ENCODE measurements at places on chromosomes 16 and 17. TPM values are rescaled to one million over a fixed set of nuclear protein-coding genes. Genes with fewer than 3 reads are reported as not detected.

GRCh38 chr16:9012848-9013507 lies 49.3 kb upstream of the USP7 start:
- no peak for DNase-seq

- no peak for DNase-seq
Observed at GRCh38 chr16:14368399-14368798, 261.7 kb downstream of the PARN start.

- peak; percentile 10 for DNase-seq
Observed at GRCh38 chr17:8794636-8795035, 4.5 kb downstream of the MFSD6L start.

DNA sequence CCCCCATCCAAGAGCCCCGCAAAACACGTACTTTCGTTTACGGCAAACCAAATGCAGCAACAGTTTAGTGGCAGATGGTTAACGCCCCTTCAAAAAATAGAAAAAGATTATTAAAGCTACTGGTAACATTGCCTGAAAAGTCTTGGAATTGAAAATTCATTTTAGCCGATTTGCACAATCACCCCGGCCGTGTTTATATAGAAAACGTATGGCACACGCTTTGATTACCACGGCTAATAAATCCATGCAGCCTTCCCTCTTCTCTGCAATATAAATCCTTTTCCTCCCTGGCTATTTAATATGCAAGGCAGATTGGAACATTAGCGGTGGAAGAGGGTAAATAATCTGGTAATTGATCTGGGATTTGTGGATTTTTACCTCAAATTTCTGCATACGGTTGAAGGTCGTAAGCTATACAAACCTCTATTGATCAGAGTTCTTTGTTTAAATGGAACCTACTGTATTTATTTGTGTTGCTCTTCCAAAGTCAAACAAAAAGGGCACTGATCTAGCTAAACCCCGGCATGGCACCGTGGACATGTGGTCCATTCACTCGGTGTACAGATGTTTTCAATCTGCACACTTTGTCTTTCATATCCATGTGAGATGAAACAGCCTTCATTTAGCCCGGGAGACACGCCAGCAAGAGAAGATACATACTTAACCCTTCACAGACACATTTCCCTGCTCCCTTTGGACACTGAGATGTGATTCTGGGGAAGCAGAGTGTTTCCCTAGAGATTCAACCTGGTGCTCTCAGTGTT lies 238.1 kb upstream of the MAF start:
- DNase-seq: no peak

DNA sequence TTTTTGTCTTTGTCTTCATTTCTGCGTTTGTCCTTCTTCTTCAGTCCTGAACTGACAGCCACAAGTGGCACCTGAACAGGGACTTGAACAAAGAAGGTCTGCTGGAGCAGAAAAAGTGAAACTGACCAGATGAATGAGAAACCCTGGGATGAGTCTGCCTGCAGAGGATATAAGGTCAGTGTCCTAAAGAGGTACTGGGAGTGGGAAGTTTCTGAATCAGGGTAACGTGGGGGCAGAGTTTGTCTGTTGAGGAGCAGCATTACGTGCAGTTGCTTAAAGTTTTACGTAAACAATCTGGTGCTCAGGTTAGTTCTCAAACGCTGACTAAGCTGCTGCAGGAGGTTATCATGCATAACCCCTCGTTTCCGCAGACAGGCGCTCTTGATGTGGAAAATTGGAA lies 2057.6 kb downstream of the TP53TG3F start:
- DNase-seq: no peak

GRCh38 chr17:51435641-51436091 lies 175.3 kb downstream of the UTP18 start:
- DNase-seq: peak; percentile 2

DNA sequence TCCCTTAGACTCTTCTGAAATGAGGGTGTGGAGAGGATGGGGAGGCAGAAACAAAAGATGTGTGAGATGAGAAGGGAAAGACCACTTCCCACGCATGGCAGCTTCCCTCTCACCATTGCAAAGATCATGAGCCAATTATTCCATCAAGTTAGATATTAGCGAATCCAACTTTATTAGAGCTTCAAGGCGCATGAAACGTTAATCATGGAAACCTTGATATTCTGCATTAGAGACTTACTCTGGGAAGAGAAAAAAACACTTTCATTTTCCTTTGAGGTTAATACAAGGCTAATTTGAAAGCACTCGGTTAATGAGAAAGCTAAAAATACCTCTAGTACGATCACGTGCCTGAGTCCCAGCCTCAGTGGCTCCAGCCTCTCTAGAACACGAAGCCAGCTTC lies 220.6 kb upstream of the RPL38 start:
- no peak for DNase-seq

DNA sequence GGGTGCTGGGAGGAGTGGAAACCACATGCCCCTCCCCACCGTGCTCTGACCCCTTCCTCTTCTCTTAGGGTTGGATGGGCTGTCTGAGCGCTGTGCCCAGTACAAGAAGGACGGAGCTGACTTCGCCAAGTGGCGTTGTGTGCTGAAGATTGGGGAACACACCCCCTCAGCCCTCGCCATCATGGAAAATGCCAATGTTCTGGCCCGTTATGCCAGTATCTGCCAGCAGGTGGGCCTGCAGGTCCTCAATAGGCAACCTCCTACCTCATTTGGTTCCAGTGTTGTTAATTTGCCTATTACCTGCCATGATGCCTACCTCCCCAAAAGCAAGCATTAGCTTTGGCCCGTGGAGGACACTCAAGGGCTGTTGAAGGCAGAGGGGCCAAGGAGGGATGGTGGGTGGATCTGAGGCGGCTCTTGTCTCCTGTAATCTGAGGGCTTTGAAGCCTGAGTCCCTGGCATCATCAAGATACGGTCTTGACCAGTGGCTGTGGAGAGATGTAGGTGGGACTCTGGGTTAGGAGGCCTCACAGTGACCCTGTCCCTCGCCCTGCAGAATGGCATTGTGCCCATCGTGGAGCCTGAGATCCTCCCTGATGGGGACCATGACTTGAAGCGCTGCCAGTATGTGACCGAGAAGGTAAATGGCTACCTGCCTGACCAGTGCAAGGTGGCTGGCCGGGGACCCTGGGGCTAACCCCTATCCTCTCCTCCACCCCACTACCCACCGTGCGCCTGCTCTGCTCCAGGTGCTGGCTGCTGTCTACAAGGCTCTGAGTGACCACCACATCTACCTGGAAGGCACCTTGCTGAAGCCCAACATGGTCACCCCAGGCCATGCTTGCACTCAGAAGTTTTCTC lies 3.4 kb downstream of the ALDOA start:
- DNase-seq: peak; percentile 31

DNA sequence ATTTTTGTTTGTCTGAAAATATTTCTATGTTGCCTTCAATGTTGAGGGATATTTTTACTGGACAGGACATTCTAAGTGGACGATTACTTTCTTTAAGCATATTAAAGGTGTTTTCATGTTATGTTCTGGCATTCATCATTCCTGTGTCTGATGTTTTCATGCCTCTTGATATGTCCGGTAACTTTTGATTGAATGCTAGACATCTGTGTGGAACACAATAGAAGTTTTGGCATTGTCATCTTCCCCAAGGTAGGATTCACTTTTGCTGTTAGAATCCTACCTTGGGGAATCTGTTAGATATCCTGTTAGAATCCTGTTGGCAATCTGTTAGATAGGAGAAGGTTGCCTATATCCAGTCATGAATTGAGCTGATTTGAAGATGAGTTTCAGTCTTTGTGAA lies 28.9 kb downstream of the CACNG5 start:
- no peak for DNase-seq

GRCh38 chr16:48623304-48624016 lies 13.5 kb upstream of the N4BP1 start:
- peak; percentile 77 for DNase-seq

- DNase-seq: no peak
Observed at GRCh38 chr17:50096092-50096491, 941 bp downstream of the PDK2 start.

DNA sequence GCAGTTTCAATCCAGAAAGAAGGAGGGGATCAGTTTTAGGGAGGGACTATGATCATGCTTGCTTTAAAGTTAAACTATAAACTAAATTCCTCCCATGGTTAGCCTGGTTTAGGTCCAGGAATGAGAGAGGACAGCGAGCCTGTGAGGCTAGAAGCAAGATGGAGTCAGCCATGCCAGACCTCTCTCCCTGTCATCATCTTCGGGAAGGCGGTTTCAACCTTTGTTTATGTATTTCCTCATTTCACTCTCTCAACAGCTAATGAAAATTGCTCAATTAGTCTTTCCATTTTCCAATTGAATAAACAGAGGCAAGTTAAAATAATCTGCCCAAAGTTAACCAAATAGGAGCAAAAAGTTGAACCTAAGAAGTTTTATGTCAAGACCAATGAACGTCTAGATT lies 201.5 kb downstream of the KCNJ2 start:
- no peak for DNase-seq

DNA sequence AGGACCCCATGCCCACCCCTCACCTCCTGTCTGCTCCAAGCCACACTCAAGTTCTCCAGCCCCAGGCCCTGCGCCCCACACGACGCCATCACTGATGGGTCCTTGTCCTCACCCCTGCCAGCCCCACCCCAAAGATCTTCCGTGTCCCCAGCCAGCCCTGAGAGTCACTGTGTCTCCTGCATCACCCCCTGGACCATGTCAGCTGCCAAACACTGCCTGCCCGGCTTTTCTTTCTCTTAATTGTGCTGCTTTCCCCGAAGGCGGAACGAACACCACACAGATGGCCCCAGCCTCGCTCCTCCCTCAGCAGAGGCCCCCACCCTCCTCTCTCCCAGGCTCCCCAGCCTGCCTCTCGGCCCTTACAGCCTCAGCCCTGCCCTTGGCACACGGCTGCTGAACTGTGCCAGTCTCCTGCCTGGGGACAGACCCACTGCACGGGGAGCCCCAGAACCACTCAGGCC lies 4.8 kb upstream of the GAA start:
- DNase-seq: no peak

- DNase-seq: peak; percentile 25
Observed at GRCh38 chr17:42901535-42902229, 1.1 kb downstream of the G6PC1 start.

- DNase-seq: peak; percentile 96
Observed at GRCh38 chr17:59423137-59423724, 91.8 kb downstream of the YPEL2 start.

- DNase-seq: no peak
Observed at GRCh38 chr16:53484542-53484941, 18.5 kb downstream of the AKTIP start.

DNA sequence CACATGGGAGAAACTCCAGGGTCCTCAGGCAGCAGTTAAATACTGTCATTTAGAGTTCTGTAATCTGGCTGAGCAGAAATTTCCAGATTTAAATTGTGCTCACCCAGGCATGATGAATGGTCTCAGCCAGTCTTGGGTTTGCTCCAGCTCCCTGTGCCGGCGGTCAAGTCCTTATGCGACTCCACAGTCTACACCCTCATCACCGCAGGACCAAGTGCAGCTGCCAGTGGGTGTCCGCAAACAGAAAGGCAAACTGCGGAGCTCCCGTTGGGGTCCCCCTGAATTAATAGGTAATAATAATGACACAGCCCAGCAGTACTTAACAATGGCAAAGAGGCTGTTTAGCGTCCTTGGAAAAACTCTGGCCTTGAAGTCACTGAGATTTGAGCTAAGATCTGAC lies 3.9 kb upstream of the CACNG4 start:
- DNase-seq: no peak

GRCh38 chr16:1487395-1488053 lies 1.2 kb downstream of the PTX4 start:
- DNase-seq: no peak

DNA sequence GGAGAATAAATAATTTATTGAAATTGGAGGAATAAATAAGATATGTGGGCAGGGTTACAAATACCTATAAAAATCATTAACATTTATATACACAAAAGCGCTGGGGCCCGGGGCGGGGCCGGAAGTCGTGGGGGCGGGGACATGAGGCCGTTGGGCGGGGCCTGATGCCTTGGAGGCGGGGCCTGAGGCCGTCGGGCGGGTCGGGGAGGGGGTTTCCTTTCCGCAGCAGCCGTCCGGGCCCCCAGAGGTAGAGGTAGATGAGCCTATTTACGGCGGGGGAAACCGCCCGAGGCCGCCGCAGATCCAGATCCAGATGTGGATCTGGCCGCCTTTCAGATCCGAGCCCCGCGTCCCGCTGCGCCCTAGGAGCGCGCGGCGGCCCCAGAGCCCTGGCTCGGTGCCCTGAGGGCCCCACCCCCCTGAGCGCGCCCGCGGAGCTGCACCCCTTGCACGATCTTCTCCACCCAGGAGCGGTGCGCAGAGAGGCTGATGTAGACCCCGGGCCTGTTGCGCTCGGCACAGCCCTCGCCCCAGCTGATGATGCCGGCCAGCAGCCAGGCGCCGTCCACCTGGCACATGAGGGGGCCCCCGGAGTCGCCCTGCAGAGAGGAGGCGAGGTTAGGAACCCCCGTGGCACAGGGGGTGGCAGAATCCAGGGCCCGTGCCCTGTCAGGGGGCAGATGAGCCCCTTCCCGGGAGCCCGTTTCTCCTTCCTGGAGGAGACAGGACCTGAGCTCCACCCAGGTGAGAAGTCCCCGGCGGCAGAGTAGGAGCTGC lies 5.1 kb downstream of the PRSS22 start:
- DNase-seq: no peak

GRCh38 chr16:54801057-54801844 lies 129.4 kb upstream of the IRX5 start:
- no peak for DNase-seq

- DNase-seq: no peak
Observed at GRCh38 chr17:46175891-46176290, 17.3 kb downstream of the KANSL1 start.

GRCh38 chr17:60524463-60525327 lies 1.3 kb downstream of the APPBP2 start:
- DNase-seq: peak; percentile 23

DNA sequence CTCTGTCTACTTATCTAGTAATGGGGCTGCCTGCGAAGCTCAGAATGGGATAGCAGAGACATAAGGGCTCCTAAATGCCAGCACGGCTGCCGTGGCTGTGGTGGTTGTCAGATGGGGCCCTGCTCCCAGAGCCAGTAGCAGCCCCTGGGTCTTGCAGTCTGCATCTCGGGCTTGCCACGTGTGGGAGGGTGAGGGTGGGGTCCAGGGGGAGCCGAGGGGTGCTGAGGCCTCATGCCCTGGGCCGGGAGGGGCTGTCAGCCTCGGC lies 88.8 kb upstream of the GSE1 start:
- DNase-seq: no peak

GRCh38 chr16:58098207-58099096 lies 30.7 kb downstream of the CFAP20 start:
- DNase-seq: peak; percentile 26

TBC1D3L gene
- total RNA-seq: 2.2 TPM

CDH5 gene
- total RNA-seq: 2.9 TPM

KRT38 gene
- not detected for total RNA-seq

KIF18B gene
- total RNA-seq: 0.08 TPM

TBC1D26 gene
- total RNA-seq: not detected

INO80E gene
- total RNA-seq: 6.5 TPM

TIGD7 gene
- total RNA-seq: 1.9 TPM

SPATA22 gene
- total RNA-seq: not detected
